CD4-positive, alpha-beta T cell treated with Interferon alpha-2 for 1 hour (primary cell): ENCODE measurements at places on chromosomes 7 and 10.

- no peak for DNase-seq
Observed at GRCh38 chr10:2891073-2891769, 176.1 kb upstream of the PFKP start.

GRCh38 chr7:18831943-18832342, 285.5 kb downstream of the TWIST1 start:
- DNase-seq, result no peak

GRCh38 chr7:1238931-1239802, 6.5 kb downstream of the UNCX start:
- no peak for DNase-seq

GRCh38 chr10:6275022-6275997, 72.6 kb downstream of the PFKFB3 start:
- peak; percentile 93 for DNase-seq

DNA sequence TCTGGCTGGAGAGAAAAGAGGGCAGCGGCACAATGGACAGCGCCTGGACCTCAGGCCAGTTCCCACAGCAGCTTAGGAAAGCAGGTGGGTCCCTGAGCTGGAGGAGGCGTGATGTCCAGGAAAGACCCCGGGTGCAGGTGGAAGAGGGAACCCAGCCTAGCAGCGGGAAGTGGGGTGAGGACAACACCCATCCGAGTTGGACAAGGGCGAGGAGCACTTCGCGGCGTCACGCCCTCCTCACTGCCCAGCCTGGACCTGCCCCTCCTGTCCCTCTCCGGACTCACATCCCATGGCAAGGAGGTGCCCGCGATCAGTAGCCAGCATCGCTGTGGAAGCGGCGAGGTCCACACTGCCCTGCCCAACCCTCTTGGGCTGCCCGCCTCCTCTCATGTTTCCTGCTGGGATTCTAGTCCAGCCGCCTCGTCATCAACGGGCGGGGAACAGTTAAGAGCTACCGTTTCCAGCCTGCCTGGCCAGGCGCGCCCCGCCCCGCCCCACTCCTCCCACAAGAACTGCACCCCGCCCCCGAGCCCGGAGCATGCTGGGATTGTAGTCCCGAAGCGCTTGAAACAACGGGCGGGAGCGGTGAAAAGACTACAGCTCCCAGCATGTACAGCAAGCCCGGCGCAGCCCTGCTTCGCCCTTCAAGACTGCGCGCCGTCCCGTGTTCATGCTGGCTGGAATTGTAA, 930.6 kb upstream of the ZNF722 start:
- DNase-seq, result no peak

- DNase-seq, result no peak
Observed at GRCh38 chr7:131504157-131504899, 52.1 kb downstream of the PODXL start.

- DNase-seq, result no peak
Observed at GRCh38 chr10:112244197-112244596, 39.0 kb upstream of the TECTB start.

- peak; percentile 91 for DNase-seq
Observed at GRCh38 chr7:100221231-100221718, 1.5 kb downstream of the PVRIG start.

GRCh38 chr7:98802781-98803110, 67.1 kb downstream of the TMEM130 start:
- no peak for DNase-seq

GRCh38 chr10:49090189-49090575, 25.1 kb downstream of the VSTM4 start:
- DNase-seq, result no peak

- DNase-seq, result no peak
Observed at GRCh38 chr7:18330548-18330947, 165.0 kb upstream of the HDAC9 start.

DNA sequence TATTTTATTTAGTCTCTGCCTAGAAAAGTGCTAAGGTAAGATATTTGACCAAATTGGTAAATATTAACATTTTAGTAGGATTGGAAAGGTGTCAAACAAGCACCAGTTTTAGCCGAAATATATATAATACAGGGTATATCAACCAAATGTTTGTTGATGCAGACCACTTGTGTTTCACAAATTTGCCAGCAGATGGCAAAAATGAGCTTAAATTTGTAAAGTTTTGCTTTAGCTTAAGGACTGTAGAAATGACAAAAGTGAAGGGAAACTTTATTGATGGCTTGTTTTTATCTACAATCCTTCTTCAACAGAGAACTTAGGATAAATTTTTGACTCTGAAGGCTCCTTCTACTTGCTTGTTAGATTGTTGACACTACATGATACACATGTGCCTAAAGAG, 4.8 kb upstream of the POLR1F start:
- DNase-seq, result peak; percentile 36

GRCh38 chr7:144483189-144483588, 79.7 kb upstream of the NOBOX start:
- no peak for DNase-seq

GRCh38 chr10:84333864-84334451, 5.6 kb downstream of the CCSER2 start:
- DNase-seq, result peak; percentile 90

DNA sequence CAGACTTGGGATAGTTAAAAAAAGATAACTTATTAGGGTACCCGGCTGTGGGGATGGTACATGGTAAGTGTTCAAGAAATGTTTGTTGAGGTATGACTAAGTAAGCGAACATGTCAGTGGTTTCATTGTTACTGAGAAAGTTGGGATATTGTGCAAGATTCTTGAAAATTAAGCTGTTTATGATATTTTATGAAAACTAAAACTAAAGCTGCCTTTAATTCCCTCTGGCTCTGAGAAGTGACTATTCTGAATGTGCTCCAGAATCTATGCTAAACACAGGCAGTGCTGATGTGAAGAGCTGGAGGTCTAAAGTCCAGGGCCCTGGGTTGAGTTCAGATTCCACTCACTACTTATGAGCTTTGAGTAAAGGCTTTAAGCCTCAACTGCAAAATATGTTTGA, 72.9 kb downstream of the AOAH start:
- DNase-seq, result no peak

GRCh38 chr7:41892356-41893100, 189.6 kb upstream of the INHBA start:
- no peak for DNase-seq

DNA sequence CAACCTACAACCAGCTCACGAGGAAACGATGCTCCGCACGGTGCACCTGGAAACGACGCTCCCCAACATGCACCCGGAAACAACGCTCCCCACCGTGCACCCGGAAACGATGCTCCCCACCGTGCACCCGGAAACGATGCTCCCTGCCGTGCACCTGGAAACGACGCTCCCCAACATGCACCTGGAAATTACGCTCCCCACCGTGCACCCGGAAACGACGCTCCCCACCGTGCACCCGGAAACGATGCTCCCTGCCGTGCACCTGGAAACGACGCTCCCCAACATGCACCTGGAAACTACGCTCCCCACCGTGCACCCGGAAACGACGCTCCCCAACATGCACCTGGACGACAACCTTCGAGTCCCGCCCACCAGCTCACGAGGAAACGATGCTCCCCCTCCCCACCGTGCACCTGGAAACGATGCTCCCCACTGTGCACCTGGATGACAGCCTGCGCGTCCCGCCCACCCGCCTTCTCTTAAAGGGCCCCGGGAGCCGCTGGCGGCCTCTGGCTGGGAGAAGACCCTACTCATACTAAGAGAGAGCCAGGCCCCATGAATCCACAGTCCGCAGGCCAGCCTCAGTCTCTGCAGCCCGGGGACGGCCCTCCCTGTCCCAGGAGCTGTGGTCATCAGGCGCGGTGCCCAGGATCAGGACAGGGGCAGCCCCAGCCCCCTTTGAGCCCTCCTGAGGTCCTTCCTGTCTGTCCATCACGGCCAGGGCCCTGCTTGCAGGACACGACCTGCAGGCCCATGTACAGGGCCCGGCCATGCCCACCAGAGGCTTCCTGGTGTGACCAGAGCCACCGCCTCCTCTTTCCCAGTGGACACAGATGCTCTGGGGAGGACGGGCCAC, 98.3 kb downstream of the PDGFA start:
- peak; percentile 23 for DNase-seq

DNA sequence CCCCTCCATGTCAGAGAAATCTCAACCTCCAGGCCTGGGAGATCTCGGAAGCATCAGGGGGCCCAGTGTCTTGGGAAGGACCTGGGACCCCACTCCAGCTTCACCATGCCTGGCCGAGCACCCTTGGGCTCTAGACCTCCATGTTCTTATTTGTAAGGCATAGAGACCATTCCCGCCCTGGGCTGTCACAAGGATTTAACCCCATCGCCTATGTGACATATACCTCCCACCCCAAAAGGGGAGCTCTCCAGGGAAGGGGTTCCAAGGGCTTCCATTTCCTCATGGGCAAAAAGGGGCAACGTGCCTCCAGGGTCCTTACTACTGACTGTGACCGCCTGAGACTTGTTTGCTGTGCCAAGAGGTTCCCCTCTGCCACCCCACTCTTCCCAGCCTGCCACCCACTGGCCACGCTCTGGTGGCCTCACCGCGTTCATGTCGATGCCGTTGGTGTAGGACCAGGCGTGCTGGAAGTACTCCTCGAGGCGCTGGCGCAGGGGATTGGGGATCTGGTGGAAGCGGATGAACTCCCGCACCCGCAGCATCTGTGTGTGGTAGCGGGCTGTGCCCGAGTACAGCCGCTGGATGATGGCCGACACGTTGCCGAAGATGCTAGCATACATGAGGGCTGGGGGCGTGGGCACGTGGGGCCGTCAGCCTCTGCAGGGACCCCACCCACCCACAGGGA, 27.5 kb downstream of the KCNH2 start:
- no peak for DNase-seq

- no peak for DNase-seq
Observed at GRCh38 chr10:103573205-103573487, 79.6 kb downstream of the NEURL1 start.

DNA sequence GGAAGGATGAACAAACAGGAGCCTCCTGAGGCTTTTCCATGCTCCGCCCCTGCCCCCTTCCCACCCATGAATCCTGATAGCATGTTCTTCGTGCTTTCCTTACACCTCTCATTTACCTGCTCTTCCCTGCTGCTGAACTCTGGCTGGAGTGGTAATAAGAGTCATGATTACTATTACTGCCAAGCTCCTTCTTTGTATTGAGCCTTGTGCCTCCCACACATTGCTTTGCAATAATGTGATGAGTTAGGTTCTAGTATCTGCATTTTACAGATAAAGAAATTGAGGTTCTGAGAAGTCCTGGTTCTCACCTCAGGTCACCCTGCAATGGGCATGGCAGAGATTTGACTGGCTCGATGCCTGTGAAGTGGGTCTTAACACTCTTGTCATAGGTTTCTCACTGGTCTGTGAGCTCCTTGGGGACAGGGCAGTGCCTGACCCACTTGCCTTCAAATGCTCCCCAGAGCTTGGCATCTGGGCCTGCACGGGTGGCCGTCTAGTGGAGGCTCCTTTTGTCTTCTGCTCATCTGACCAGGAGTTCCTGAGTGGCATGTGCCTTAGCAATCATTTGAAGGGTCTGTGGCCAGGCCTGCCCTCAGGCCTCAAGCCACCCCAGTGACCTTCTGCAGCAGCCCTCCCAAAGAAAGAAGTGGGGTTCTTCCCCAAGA, 309.2 kb upstream of the ZMIZ1 start:
- DNase-seq, result no peak

- DNase-seq, result no peak
Observed at GRCh38 chr7:128705891-128706333, 33.2 kb upstream of the CALU start.

- peak; percentile 7 for DNase-seq
Observed at GRCh38 chr7:155007947-155008346, 5.0 kb upstream of the PAXIP1 start.

GRCh38 chr10:101284101-101284743, 55.0 kb upstream of the LBX1 start:
- DNase-seq, result no peak

DNA sequence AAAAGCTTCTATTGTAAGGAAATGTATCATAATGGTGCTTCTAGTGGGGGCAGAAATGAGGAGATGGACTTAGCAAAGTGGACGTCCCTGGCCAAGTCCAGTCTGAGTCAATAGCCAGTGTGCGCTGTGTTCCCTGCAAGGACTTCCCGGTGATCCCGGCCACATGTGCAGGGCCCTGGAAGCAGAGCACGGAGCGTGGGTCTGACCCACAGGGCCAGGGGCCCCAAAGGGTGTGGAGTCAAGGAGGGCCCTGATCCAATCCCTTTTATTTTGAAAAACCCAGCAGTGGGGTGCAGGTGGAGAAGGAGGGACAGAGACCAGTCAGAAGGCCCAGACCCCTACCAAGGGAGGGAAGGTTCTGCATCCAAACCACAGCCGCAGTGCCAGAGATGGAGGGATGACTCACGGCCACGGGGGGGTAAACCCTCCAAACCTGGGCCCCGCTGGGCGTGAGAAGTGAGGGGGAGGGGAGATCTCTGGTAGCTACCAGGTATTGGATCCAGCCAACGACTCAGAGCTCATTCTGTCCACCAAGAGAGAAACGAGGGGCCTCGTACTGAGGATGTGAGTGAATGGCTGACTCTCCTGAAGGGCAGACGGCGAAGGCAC, 57.2 kb upstream of the VIPR2 start:
- DNase-seq, result no peak

GRCh38 chr7:48118041-48118440, 29.0 kb downstream of the UPP1 start:
- DNase-seq, result no peak

- peak; percentile 73 for DNase-seq
Observed at GRCh38 chr7:93165447-93165846, 17.3 kb upstream of the SAMD9L start.

DNA sequence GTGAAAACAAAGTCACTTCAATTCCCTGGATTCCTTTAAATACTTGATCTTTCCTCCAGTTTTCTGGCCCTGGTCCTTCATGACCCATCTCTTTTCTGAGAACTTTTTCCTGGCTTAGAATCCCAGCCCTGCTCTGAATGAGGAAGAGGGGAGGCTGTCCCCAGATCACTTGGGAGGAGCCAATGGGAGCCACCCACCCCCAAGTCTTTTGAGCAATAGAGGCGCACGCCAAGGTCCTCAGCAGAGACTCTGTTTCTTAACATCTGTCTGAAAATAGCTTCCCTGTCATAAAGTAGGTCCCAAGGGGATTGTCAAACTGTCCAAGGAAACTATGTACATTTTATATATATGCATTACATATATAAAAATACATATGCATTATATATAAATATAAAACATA, 126.8 kb downstream of the ADRA2A start:
- no peak for DNase-seq

- no peak for DNase-seq
Observed at GRCh38 chr7:132090444-132090843, 485.8 kb downstream of the PLXNA4 start.

DNA sequence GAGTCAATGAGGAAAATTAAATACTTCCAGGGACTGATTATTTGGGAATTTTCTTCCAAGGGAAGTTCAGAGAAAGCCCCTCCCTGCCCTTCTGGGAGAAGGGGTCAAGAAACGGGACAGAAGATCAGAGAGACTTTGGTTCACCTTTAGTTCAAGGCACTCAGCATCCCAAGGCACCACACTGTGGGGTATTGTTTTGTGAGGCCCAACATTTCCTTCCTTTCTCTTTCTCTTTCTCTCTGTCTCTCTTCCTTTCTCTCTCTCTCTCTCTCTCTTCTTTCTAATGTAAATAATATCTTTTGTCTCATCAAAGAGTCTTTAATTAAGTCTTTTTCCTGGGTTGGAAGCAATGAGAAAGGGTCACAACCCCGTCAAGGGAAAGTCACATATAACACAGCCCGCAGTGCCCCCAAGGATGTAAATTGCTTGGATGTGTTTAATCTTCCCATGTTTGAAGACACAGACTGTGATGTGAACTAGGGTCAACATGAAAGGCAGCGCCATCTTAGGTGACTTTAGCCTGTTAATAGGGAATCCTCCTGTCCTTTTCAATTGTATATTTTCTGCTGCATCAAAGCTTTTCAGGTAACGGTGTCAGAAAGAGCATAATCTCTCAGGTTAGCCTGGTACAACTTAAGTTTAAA, 983.3 kb upstream of the C7orf33 start:
- DNase-seq, result no peak
